ENCODE measurements at places on chromosomes 16 and 17. TPM values are rescaled to one million over a fixed set of nuclear protein-coding genes. Genes with fewer than 3 reads are reported as not detected.

KCNJ2 gene
- 0.22 TPM for total RNA-seq

MMP2 gene
- 5.6 TPM for total RNA-seq

- DNase-seq = no peak
Measured at GRCh38 chr17:18000030-18000408, 27.4 kb downstream of the DRC3 start.

GRCh38 chr17:12646761-12647422, 18.8 kb upstream of the MYOCD start:
- no peak for DNase-seq

RAB40C gene
- total RNA-seq = 16.6 TPM

SLC12A3 gene
- total RNA-seq = not detected

GRCh38 chr17:81196505-81197408, 26.0 kb downstream of the CEP131 start:
- DNase-seq = no peak

DNA sequence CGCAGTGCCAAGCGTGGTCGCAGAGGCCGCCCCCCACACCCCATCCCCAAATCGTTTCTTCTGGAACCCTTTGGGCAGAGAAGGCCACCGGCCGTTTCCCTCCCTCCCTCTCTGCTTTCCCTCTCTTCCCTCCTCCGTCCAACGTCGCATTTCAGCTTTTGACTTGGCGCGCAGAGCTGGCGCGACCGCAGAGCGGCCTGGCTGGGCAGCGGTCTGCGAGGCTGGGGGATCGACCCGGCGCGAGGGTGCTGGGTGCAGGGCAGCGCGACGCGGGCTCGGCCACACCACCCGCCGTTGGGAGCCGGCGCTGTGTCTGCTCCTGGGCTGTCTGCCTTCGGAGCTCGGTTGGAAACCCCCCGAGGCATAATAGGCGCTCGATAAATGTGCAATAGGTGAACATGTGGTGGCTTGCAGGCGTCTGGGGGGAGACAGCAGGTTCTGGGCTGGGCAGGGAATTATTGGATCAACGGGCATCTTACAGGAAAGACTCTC, 2.8 kb upstream of the NTN3 start:
- DNase-seq = no peak

GRCh38 chr17:70329721-70330120, 160.4 kb downstream of the KCNJ2 start:
- DNase-seq = no peak
